Muscle of leg (tissue), 16 donors: ENCODE measurements at places on chromosomes 1 and 21.

DNA sequence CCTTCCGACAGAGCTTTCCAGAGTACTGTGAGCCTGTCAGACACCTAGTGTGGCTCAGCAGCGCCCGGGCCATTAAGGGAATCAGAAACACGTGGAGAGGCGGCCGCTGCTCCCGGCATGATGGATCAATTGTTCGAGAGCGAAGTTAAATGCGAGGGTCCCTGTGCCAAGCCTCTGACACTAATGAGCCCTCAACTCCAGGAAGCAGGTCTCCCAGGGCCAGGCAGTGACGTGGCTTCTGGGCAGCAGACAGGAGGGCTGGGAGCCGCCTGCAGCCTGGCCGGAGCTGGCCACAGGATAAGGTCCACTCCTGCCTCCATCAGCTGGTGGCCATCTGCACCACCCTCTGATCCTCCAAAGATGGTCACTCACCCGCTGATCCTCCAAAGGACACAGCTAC, 67.5 kb upstream of the CLDN14 start:
- no peak for DNase-seq

GRCh38 chr21:27101523-27101922, 134.6 kb upstream of the ADAMTS5 start:
- DNase-seq = peak; percentile 91

- no peak for DNase-seq
Observed at GRCh38 chr1:242811092-242811840, 286.8 kb upstream of the PLD5 start.

- no peak for DNase-seq
Observed at GRCh38 chr1:78069784-78070183, 24.0 kb downstream of the GIPC2 start.

GRCh38 chr1:21332554-21333311, 42.5 kb upstream of the ECE1 start:
- DNase-seq = no peak

GRCh38 chr1:1264026-1264425, 9.6 kb downstream of the UBE2J2 start:
- no peak for DNase-seq

GRCh38 chr1:210711825-210712612, 383.3 kb downstream of the HHAT start:
- DNase-seq = no peak

DNA sequence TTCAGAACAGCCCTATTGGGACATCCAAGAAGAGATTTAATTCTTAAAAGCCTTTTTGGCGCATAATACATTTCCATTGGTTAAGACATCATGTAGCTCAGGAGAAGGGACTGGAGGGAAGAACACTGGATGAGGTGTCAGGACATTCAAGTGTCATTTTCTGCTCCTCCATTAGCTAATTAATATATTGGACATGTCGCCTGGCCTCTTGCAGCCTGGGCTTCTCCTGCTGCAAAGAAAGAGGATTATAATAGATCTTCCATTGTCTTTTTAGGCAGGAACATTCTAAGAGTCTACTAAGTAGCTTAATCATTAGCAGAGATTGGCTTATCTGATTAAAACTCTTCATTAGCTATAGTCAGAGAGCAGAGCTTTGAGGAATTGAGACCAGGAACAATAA, 151.7 kb upstream of the COA6 start:
- DNase-seq = no peak

- DNase-seq = peak; percentile 5
Observed at GRCh38 chr1:203996126-203996525, 76.8 kb upstream of the SOX13 start.

GRCh38 chr21:27954543-27955165, 987.8 kb upstream of the ADAMTS5 start:
- peak; percentile 33 for DNase-seq
